ENCODE measurements at places on chromosomes 2 and 18. TPM values are rescaled to one million over a fixed set of nuclear protein-coding genes. Genes with fewer than 3 reads are reported as not detected.

GRCh38 chr2:69165091-69165880, 152.3 kb downstream of the ANTXR1 start:
- no peaks in the 10 kb centered on the region for H3K36me3 ChIP-seq
- no peak overlapping the region for H3K4me3 ChIP-seq
- peaks cover 28% of the 10 kb centered on the region for H3K4me1 ChIP-seq

CTAGE1 gene
- total RNA-seq = not detected

DNA sequence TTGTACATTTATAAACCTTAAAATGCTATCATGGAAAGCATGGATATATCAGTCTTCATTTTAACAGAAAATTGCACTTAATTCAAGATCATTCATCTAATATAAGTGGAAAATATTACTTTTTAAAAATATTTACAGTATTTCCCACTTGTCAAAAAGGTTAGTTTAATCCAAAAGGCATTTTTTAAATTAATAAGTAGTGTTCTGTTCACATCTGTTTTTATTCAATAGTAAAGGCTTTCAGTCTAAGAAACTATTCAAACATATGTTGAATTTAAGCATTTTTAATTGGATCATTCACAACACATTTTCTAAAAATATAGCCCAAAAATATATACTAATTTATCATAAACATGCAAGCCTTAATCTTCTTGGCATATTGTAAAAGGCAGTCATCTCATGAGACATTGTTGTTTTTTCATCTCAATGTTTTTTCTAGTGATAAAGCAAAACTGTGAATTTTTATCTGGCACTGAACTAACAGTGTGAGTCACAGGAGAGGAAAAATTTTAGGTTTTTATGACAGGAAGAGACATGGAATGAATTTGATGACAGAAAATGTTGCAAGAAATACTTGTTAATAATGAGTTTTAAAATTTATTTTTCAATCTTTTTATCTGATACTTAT, 1642.5 kb upstream of the TMEFF2 start:
- no peaks in the 10 kb centered on the region for H3K4me1 ChIP-seq
- no peak for DNase-seq
- no peaks in the 10 kb centered on the region for H3K27me3 ChIP-seq
- H3K36me3 ChIP-seq = no peaks in the 10 kb centered on the region
- no peak overlapping the region for H3K4me3 ChIP-seq

DNA sequence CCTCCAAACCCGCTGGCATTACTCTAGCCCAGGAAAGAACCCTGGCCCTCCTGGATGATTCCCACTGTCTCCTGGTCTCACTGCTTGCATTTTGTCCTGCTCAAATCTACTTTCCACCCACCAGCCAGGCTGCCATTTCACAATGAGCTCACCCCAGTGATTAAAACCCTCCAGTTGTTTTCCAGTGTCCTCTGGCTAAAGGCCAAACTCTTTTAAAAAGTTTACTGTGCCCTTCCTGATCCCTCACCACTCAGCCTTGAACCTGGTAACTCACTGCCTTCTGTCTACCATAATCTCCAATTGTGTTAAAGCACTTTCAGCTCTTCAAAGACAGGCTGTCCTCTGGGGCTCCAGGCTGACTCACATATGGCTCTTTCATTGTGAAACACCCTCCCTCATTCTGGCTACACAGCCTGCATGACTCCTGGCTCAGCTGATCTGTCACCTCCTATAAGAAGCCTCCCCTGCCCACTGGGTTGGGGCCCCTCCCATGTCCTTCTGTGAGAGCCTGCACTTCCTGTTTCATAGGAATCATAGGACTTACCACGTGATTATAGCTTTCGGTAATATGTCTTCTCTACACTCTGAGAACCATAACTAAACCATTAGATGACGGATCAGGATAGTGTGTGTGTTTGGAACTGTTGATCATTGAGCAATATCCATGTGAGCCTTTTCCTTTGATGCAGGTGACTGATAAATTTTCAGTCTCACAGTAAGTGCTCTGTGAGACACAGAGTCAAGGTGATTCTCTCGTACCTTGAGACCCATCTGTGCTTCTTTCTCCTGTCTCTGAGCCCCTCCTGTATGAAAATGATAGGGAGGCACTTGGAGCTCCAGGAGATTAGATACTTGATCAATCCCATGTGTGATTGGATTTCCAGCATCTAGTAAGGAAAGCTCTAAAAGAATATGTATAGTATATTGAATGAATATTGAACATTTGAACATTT, 590.8 kb upstream of the ID2 start:
- H3K36me3 ChIP-seq = no peaks in the 10 kb centered on the region
- no peaks in the 10 kb centered on the region for H3K4me1 ChIP-seq
- H3K27ac ChIP-seq = no peak overlapping the region
- no peak overlapping the region for H3K4me3 ChIP-seq
- peak; percentile 23 for DNase-seq

AFF3 gene
- total RNA-seq = 63.6 TPM

- no peaks in the 10 kb centered on the region for H3K36me3 ChIP-seq
- no peak overlapping the region for H3K27ac ChIP-seq
- no peaks in the 10 kb centered on the region for H3K4me1 ChIP-seq
- DNase-seq = no peak
Measured at GRCh38 chr2:40150266-40150665, 301.6 kb downstream of the SLC8A1 start.

GRCh38 chr2:85178154-85178553, 45.0 kb downstream of the TCF7L1 start:
- no peaks in the 10 kb centered on the region for H3K27me3 ChIP-seq
- H3K4me1 ChIP-seq = no peaks in the 10 kb centered on the region
- H3K4me3 ChIP-seq = no peak overlapping the region
- DNase-seq = no peak
- H3K36me3 ChIP-seq = no peaks in the 10 kb centered on the region

RAMP1 gene
- total RNA-seq = 8.2 TPM

Measured in breast epithelium (tissue), 4 donors.